ENCODE measurements at places on chromosomes 11 and 22.

DNA sequence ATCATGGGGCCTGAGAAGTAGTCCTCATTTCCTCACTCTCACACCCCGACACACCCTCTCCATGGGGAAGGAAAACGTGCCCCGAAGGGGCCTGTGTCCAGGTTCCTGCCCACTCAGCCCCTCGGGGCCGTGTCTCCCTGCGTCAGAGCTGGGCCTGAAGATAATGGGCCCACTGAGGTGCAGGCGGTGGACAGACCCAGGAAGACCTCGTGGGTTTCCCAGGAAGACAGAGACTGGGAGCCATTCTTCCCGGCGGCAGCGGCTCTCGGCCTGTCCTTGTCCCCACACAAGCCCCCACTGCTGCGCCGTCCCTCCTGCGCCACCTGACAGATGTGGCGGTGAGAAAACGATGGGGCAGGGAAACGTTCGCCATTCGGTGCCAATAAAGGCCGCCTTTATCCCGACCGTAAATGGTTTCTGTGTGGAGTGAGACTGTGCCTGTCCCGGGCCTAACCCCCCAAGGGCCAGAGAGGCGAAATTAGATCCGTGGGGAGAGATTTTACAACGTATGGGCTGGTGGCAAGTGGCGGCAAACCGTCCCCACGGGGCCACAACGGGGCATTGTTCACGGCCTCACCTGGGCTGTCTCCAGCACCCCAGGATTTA, 89.0 kb downstream of the CDKN1C start:
- DNase-seq = no peak

DNA sequence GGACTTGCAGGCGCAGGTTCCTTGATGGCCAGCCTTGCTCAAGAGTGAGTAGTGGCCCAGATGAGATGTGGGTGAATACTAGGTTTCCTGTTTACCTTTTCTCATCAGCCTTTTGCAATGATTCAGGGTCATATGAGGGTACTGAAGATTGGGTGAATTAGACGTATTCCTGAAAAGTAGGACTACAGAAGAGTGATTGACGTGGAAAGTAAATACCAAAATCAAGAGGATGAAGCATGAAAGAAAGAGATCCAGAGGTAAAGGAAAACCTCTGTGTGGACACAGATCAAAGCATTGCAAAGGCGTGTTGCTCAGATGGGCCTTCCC, 59.9 kb downstream of the CYB5R2 start:
- DNase-seq = no peak

GRCh38 chr11:45384016-45384415, 97.9 kb upstream of the SYT13 start:
- DNase-seq = no peak

GRCh38 chr11:88266157-88266556, 71.4 kb downstream of the CTSC start:
- DNase-seq = no peak

- peak; percentile 46 for DNase-seq
These were observed 34.9 kb upstream of the CD82 start for GRCh38 chr11:44530413-44531115.

GRCh38 chr22:28344918-28345703, 334.5 kb downstream of the TTC28 start:
- DNase-seq = peak; percentile 60

- no peak for DNase-seq
These were observed 179.6 kb upstream of the PDGFD start for GRCh38 chr11:104343578-104343977.

- DNase-seq = peak; percentile 51
These were observed 148.1 kb downstream of the WNT7B start for GRCh38 chr22:45828841-45829240.

GRCh38 chr22:28498044-28498443, 181.6 kb downstream of the TTC28 start:
- DNase-seq = no peak

DNA sequence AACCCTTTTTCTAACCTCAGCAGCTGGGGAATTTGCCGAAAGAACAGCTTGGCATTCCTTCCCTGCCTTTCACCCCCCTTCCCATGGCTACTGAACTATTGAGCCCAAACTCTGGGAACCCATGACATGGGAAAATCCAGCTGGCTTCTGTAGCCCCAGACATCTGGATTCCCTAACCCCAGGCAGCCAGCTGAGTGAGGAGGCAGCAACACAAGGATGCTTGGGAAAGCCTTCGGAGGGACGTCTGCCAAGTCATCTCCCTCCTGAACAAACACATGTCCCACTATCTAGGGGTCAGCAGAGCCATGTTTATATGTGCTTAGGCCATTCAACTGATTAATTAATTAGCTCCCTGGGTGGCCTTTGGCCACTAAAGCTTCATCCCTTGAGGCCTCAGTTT, 21.6 kb downstream of the LRRC55 start:
- peak; percentile 39 for DNase-seq

DNA sequence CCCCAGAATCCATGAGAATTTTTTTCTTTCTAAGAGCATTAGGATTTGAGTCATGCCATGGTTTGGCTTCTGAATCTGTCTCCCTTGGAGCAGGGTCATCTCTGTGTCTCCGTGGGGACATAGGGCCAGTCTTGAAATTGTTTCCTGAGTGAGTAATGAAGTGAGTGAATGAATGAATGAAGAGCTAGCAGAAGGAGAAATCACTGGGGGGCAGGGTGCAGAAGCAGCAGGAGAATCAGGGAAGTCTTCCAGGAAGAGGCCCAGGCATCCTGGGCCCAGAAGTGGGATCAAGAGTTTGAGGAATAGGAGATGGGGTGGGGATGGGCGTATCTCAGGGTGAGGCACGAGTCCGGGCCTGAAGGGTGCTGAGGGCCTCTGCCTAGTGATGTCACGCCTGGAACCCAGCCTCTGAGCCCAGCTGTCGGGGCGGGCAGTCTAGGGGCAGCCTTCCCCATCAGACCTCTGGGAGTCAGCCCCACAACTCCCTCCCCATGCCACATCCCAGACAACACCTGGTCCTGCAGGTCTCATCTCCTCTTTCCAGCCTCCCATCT, 12.5 kb upstream of the MGAT3 start:
- peak; percentile 18 for DNase-seq

DNA sequence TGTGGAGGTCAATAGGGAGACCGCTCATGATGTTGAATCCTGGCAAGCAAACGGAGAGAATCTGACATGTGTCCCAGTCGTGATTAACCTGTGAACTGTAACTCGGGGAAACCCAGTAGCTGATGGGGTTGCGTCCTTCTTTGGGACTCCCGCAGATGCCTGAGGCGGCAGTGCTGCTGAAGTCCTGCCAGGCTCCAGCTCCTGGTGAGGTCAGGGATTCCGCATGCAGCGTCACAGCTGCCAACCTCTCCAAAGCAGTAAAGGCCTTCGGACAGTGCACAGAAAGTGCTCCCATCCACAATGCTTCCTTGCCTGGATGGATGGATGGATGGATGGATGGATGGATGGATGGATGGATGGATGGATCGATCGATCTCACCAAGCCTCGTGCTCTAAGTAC, 13.5 kb downstream of the KCNQ1 start:
- DNase-seq = no peak

GRCh38 chr11:114684636-114685035, 6.3 kb downstream of the NXPE2 start:
- DNase-seq = no peak

DNA sequence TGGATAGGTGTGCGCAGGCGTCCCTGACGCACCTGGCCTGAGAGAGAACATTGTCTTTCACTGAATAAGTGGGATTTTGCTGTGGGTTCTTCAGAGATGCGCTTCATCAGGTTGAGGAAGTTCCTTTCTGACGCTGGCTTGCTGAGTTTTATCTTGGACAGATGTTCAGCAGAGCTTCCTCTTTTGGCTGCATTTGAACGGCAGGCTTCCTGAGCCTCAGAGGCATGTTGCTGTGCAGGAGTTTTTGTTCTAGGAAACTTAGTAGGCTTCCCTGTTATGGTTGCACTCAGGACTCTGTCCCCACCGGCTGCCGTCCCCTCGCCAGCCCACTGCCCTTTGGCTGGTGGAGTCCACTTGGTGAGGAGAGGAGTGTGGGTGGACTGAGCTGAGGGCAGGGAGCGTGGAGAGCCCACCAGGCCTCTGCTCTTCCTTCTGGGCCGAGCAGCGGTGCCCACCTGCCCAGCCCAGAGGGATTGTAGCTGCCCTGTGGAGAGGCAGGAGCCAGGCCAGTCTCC, 17.2 kb downstream of the FRMD8 start:
- no peak for DNase-seq

DNA sequence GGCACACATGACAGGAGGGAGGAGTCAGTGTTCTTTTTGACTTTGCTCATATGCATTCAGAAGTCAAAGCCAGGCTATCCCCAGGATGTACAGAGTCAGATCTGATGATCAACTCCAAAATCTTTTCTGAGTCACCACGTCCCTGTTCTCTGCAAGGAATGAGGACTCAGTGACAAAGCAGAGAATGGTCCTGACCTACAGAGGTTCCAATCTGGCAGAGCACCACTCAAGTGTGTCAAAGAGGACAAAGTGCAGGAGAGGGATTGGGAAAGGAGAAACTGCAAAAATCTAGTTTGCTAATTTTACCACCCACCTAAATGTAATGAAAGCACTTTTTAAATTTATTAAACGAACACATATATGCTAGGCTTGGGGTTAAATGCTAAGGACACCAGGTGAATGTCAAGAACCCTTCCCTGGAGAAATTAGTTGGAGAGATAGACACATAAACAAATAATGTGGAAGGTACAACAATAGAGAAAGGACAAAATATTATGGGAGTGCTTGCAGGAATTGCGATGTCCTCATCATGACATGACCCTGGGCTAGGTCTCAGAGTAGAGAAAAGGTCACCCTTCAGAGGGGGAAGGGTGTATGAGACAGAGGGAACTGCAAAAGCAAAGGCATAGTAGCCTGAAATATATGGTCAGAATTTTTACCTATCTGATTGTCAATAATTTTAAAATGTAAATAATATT, 56.3 kb downstream of the MTNR1B start:
- no peak for DNase-seq

DNA sequence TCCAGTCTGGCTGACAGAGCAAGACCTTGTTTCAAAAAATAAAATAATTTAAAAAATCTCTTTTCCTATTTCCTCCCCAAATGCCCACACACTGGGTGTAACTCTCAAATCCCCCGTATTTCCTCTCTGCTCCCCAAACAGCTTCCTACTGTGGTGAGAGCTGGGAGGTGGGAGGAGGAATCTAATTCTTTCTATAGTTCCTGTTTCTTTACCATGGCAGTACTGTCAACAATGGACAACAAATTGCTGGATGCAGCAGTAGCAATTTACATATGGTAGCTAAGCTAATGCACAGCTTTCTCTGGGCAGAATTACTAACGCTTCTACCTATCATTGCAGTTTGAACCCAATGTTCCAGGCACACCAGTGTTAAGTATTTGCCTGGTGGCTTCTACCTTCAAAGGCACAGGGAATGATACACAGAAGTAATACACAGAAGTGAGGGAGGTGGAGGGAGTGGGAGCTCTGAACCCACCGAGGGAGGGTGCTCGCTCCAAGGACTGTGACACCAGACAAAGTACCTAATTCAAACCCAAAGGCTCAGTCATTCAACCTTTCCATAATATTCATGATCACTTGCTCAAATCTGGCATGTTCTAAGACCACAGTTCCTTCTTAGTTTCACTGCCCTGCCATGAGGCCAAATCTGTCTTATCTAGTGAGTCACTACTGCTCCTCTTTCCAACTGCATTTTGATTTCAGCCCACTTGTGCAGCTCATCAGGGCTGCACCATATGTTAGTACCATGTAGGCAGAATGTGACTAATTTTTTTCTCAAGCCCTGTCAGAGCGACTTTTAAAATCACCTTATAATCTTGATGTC, 37.9 kb downstream of the CELF1 start:
- peak; percentile 56 for DNase-seq

GRCh38 chr11:47056261-47056915, 119.8 kb downstream of the CSTPP1 start:
- DNase-seq = peak; percentile 49

- peak; percentile 61 for DNase-seq
These were observed 912.8 kb downstream of the DLG2 start for GRCh38 chr11:84714316-84714780.

- no peak for DNase-seq
These were observed 40.3 kb upstream of the SMTN start for GRCh38 chr22:31040542-31041398.

DNA sequence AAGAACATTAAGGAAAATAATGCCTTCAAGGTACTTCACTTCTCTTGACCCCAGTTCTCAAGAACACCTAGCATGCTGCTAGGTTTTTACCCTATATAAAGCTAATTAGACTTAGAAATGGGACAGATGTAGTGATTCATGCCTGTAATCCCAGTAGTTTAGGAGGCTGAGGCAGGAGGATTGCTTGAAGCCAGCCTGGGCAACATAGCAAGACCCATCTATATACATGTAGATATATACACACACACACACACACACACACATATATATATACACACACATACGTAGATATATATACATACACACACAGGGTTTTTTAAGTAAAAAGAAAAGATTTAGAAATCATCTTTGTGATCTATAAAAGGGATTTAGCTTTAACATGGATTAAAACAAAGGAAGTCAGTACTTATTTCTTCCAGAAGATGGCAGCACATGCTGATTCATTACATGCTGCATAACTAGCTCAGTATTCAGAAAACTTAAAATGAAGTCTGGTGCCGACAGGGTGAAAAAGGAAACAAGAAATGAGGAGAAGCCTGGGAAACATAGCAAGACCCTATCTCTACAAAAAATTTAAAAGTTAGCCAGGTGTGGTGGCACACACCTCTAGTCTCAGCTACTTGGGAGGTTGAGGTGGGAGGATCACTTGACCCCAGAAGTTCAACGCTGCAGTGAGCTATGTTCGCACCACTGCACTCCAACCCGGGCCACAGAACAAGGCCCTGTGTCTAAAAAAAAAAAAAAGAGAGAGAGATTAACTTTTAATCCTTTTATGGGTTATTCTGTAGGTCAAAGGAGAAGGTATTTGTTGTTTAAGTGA, 28.5 kb upstream of the RBX1 start:
- DNase-seq = peak; percentile 65

Measured in fibroblast of skin of scalp (primary cell).